ENCODE measurements at places on chromosomes 1 and 21. TPM values are rescaled to one million over a fixed set of nuclear protein-coding genes. Genes with fewer than 3 reads are reported as not detected.

DNA sequence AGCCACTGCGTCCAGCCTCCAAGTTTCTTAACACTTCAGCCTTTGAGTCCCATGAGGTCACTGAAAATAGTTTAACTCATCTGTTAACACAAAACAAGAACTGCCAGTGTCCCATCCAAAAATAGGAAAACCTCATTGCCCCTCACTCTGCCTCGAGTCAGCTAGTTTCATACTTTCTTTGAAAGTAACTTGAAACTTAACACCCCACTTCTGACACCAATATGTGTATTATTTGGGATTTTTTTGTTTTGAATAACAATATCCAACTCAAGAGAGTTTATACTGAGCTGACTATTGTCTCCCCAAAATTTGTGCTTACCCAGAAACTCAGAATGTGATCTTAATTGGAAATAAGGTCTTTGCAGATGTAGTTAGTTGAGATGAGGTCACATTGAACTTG lies 16.9 kb upstream of the PIK3CD start:
- no peak for DNase-seq

DNA sequence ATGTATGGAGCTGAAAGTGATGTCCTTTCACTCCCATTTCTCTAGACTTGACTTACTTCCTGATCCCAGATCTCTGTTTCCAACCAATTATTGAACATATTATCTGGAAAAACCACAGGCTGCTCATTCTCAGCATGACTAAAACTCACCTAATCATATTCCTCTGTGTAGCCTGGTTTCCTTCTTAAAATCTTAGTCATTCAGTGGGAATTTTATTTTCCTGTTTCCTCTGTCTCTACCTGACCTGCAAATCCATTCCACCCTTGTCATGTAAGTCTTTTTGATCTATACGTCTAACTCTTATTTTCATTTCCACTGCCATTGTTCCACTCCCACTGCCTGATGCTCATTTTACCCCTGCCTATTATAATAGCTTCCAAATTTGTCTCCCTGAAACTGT lies 67.9 kb upstream of the APOBEC4 start:
- DNase-seq, result no peak

- no peak for DNase-seq
Measured at GRCh38 chr1:53294567-53294966, 33.3 kb downstream of the LRP8 start.

DNA sequence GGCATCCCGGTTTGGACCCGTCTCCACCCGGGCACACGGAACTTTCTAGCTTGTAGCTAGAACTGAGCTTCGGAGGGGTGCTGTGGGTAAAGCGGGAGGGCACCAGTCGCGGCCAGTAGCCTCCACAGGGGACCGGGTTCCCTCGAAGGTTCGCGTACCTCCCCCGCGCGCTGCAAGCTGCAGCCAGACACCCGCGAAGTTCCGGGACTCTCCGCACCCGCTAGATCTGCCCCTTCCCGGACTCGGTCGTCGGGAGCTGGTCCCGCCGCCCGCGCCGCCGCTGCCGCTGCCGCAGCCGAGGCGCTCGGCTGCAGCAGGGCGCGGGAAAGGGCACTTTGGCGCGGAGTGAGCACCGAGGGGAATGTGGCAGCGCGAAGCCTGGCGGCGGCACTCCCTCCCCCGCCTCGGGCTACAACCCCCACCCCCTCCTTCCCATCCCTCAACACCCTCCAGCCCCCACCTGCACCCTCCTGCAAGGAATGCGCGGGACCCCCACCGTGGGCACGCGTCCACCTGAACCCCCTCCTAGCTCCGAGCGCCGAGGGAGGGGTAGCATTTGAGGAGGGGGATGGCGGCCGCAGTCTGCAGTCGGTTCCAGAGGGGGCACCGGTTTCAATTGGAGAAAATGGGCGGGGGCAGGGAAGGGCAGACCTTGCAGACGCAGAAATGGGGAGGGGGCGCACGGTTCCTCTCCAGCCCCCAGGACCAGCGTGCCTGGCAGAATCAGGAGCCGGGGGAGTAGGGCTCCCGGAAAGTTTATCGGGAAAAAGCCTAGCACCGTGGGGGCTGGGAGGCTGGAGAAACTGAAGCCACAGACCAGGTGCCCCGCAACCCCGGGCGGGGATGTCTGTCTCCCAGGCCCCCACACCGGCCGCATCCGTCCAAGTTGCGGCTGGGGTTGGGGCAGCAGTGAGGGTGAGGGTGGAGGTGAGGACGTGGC lies 968 bp downstream of the CSMD2 start:
- no peak for DNase-seq

NHLH1 gene
- 0.18 TPM for total RNA-seq

ACOT11 gene
- 0.41 TPM for total RNA-seq

GON4L gene
- 46.5 TPM for total RNA-seq
